ENCODE measurements at places on chromosomes 2 and 18. TPM values are rescaled to one million over a fixed set of nuclear protein-coding genes. Genes with fewer than 3 reads are reported as not detected.

DNA sequence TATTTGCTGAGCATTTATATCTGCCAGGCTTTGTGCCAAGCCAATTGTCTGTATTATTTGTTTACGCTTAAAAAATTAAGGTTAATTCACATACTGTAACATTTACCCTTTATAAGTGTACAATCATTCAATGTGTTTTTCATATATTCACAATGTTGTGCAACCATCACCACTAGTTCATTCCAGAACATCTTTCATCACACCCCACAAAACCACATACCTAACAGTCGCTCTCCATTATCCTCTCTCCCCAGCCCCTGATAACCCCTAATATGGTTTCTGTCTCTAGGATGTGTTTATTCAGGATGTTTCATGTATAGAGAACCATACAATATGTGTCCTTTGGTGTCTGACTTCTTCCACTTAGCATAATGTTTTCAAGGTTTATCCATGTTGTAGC, 234.1 kb downstream of the INSIG2 start:
- DNase-seq, result no peak

GRCh38 chr2:43179942-43180341, 46.5 kb downstream of the ZFP36L2 start:
- no peak for DNase-seq

GRCh38 chr2:231049286-231050017, 7.2 kb upstream of the PSMD1 start:
- no peak for DNase-seq

DNA sequence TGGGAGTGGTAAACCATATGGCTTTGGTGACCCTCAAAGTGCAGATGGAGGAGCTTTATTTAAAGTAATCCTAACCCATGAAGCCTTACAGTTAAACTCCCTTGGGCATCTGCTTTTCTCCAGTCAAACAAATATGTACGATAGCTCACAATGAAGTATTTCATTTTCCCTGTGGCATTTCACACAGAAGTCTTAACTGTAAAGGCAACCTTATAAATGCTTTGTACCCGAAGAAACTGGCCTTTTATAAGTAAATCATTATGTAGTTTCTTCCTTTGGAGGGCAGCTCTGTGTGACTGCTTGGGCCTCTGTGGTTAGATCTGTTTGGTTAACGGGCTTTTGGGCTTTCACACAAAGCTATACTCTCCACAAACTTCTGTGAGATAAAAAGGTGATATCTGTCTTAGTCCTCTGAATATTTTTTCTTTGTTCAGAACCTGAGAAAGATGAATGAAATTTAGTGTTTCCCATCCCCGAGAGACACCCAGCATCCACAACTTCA, 46.6 kb downstream of the SCN1A start:
- DNase-seq, result no peak

GRCh38 chr2:174331595-174332216, 3.0 kb upstream of the SP9 start:
- DNase-seq, result no peak

GRCh38 chr2:150325656-150326314, 161.7 kb downstream of the RND3 start:
- DNase-seq, result peak; percentile 36

GRCh38 chr2:113127646-113128570, 510 bp downstream of the IL1RN start:
- no peak for DNase-seq

DNA sequence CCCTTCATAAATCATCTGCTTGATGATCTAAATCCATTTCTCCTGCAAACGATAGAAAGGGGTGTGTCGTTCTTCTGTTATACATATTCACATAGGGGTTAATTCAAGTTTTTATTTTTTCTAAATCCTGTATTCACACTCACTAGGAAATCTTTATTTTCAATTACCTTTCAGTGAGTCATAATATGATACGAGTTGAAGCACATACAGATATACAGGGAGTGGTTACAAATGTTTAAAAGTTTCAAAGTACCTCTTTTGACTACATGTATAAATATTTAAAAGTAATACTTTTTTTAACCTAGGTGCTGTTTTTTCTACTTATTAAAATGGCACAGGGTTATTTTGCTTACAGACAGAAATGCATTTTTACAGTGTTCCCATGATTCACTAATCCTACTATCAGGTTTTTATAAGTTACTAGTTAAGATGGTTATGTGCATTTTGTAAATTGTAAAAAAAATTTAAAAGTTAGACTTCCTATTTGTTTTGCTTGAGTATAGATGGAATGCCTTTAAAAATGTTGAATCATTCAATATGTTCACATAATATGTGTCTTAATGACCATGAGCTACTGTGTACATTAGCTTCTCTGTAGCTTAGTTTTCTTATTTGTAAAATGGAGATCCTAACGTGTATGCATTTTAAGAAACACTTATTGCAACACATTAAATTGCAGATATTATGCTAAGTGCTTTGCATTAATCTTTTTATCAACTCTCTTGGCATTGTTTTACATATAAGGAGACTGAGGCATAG, 1378.1 kb downstream of the DSC3 start:
- DNase-seq, result no peak

DNA sequence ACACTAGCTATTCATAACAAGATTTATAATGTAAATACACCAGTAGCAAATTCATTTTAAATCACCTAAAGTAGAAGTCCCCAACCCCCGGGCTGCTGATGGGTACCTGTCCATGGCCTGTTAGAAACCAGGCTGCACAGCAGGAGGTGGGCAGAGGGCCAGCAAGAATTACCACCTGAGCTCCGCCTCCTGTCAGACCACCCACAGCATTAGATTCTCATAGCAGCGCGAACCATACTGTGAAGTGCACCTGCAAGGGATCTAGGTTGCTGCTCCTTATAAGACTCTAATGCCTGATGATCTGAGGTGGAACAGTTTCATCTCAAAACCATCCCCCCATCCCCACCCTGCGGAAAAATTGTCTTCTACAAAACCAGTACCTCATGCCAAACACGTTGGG, 71.3 kb downstream of the KANSL1L start:
- DNase-seq, result no peak

- no peak for DNase-seq
Measured at GRCh38 chr2:48870503-48870902, 115.0 kb upstream of the LHCGR start.

DNA sequence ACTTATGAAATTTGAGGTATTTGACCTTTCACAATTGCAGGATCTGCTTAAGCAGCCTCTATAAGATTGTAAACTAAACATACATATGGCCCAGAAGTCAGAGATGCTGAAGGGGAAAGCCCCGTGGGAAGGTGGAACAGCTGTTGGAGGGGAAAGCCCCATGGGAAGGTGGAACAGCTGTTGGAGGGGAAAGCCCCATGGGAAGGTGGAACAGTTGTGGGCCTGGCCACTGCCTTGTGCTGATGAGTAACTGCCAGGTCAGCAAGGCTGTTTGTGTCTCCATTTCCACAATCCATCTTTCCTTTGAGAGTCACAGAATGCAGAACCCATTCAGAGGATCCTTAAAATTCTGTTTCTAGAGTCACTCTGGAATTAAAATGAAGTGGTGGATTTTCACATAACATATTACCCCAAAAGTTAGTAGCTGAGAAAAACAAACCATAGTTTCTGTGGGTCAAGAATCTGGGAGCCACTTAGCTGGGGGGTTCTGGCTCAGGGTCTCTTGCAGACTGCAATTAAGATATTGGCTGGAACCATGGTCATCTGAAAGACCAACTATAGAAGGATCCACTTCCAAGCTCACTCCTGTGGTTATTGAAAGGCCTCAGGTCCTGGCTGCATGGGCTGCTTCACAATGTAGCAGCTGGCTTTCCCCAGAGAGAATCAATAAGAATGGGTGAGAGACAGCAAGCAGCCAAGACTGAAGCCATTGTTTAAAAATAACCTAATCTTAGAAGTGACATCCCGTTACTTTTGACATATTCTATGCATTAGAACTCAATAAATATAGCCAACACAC, 86.6 kb upstream of the CAVIN2 start:
- peak; percentile 6 for DNase-seq

DNA sequence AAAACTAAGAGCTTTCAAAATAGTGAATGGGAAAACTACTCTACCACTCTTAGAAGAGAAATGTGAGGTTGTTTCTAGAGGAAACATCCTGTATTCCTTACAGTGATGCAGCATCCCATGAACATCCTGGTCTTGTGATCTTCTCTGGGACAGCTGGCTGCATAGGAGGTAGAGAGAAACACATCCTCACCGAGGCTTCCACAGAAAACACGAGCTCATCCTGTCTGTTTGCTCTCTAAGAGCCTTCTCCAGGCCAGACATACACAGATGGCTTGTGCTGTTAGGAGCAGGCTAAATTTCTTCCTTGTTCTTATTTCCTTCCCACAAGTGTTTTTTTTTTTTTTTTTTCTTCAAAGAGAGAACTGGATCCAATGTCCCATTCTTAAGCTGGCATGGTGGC, 14.7 kb upstream of the FZD7 start:
- DNase-seq, result no peak

GRCh38 chr2:85873679-85874078, 15.1 kb downstream of the ST3GAL5 start:
- no peak for DNase-seq

GRCh38 chr2:189613650-189614420, 33.2 kb upstream of the SLC40A1 start:
- peak; percentile 56 for DNase-seq

GRCh38 chr2:219552382-219553167, 8.7 kb downstream of the TMEM198 start:
- peak; percentile 93 for DNase-seq

DNA sequence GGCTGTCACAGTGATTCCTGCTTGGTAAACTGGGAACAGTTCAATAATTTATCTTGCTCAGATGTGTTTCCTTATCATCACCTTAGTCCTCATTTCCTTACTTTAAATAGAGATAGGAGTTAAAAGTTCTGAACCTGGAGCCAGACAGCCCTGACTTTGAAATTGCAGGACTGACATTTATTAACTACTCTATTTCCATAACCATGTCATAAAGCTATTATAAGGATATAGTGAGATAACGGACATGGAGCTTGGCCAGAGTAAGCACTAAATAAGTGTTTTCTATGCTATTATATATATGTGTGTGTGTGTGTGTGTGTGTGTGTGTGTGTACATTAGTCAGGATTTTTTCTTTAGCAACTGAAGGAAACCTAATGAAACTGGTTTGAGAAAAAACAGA, 13.1 kb downstream of the NT5DC4 start:
- no peak for DNase-seq

GRCh38 chr2:101619191-101619591, 78.3 kb upstream of the MAP4K4 start:
- DNase-seq, result peak; percentile 47

DNA sequence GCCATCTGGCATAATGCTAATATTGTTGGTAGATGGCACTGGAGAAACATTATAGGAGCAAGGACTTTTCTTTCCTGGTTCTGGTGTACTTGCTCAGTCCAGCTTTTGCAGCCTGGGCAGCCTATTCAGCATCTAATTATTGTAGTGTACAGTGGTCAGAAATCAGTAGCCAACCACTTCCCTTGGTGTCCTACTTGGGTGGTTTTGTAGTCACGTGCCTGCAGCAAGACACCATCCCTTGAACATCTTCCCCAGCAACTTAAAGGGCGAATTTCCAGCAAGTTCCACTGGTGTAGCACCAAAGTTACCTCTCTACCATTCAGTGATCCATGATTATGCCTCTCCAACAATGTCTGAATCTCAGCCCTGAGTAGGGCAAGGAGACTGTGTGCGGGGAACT, 557.6 kb downstream of the SATB2 start:
- DNase-seq, result no peak

- no peak for DNase-seq
Measured at GRCh38 chr2:239866350-239866749, 158.8 kb downstream of the NDUFA10 start.

GRCh38 chr2:3449086-3449485, 69.6 kb downstream of the TRAPPC12 start:
- peak; percentile 71 for DNase-seq

ABCG8 gene
- polyA plus RNA-seq, result 0.28 TPM

FBXO36 gene
- polyA plus RNA-seq, result 2.4 TPM

FAM124B gene
- polyA plus RNA-seq, result 7.4 TPM

MYOM1 gene
- polyA plus RNA-seq, result 579 TPM

PARD6G gene
- 4.3 TPM for polyA plus RNA-seq

LINC00305 gene
- polyA plus RNA-seq, result not detected

FEV gene
- not detected for polyA plus RNA-seq

TMEFF2 gene
- 28.0 TPM for polyA plus RNA-seq

RAB6C gene
- polyA plus RNA-seq, result 0.79 TPM

IL37 gene
- polyA plus RNA-seq, result not detected
